Stimulated activated CD4-positive, alpha-beta T cell treated with anti-CD3 and anti-CD28 coated beads, Interleukin-4, amount 100 ng/mL, for 4 hours (primary cell): ENCODE measurements at places on chromosomes 2 and 18.

DNA sequence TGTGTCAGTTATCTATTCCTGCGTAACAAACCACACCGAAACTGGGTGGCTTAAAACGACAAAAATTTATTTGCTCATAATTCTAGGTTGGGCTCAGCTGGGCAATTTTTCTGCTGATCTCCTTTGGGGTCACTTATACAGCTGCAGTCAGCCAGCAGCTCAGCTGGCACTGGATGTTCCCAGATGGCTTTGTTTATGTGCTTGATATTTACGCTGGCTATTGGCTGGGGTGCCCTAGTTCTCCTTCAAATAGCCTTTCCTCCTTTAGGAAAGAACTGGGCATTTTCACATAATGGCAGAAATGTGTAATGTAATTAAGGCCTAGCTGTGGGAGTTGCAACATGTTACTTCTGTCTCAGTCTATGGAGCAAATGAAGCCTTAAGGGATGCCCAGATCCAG is 142.2 kb downstream of the B3GNT2 start:
- no peak for DNase-seq

- no peak for DNase-seq
These were observed 163.5 kb upstream of the NT5C1B start for GRCh38 chr2:18752667-18753422.

- no peak for DNase-seq
These were observed 3.9 kb upstream of the TNFRSF11A start for GRCh38 chr18:62321201-62321600.

- no peak for DNase-seq
These were observed 7.8 kb upstream of the PAX3 start for GRCh38 chr2:222306393-222307142.

DNA sequence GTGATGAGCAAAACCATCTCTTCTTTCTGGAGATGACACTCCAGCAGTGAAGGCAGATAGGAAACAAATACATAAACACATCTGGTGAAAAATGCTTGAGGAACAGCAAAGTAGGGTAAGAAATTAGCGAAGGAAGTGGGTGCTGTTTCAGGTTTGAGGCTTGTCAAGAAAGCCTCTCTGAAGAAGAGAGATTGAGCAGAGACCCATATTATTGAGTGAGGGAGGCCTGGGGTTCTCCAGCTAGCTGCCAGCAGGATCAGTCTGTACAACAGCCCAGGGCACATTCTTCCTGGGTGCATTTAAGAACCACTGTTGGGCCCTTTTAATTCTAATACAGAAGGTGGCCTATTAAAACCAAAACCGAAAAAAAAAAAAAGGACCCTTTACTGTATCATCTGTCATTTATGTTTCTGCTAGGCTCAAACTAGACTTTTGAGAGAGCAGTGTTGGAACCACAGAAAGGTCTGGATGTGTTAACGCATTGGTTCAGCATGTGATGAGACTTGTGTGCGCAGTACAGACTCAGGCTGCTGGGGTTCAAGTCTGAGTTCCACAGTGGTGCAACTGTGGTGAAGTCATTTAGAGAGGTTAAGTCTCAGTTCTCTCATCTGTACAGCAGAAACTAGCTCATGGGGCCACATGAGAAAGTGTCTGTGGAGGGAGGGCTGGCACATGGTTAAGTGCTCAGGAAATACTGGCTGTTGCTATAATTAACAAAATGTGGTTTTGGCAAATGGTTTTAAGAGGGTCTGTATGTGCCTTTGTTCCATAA is 28.9 kb downstream of the MGAT5 start:
- DNase-seq = no peak

DNA sequence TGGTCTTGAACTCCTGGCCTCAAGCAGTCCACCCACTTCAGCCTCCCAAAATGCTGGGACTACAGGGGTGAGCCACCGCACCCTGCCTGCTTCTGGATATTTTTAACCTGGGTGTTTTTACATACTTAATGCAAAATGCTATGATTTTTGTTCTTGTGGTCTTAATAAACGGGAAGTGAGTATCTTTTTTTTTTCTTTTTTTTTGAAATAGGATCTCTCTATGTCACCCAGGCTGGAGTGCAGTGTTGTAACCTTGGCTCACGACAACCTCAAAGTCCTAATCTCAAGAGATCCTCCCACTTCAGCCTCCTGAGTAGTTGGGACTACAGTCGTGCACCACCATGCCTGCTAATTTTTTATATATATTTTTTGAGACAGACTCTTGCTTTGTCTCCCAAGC is 19.2 kb upstream of the ASXL2 start:
- no peak for DNase-seq

GRCh38 chr2:64873472-64873924 is 115.7 kb upstream of the SLC1A4 start:
- DNase-seq = peak; percentile 66

- no peak for DNase-seq
These were observed 319.6 kb downstream of the PTH2R start for GRCh38 chr2:208726242-208726641.

DNA sequence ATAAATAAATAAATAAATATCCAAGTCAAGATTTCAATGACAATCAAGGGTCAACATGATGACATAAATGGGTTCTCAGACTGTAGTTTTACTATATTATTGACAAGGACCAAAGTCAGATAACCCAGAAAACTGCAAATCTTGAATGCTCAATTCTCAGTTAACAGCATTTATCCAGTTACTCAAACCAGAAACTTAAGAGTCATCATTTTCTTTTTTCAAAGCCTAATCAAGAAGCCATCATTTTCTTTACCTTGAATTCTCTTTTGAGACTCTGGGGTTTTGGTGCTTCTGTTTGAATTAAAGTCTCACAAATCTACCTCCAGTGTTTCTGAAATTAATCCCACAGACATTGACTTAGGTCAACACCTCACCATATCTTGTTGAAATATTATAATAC is 14.1 kb downstream of the TRMT61B start:
- no peak for DNase-seq

GRCh38 chr2:68098291-68098797 is 35.5 kb upstream of the C1D start:
- no peak for DNase-seq

GRCh38 chr2:25926984-25927756 is 48.9 kb upstream of the ASXL2 start:
- no peak for DNase-seq

DNA sequence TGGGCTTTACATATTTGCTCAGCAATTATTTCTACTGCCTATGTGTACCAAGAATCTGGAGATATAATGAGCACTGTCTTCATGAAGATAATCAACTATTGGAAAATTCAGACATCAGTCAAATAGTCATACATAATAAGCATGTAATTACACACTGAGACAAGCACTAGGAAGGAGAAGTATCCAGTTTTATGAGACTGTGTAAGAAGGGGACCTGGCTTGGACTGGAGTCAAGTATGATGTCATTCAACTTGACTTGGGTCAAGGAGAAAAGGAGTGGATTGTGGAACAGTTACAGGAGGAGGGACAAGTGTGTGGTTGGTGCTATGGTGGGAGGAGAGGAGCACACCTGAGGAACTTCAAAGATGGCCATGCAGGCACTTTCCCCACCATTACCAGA is 419.8 kb upstream of the TRIB2 start:
- no peak for DNase-seq

- peak; percentile 27 for DNase-seq
These were observed 183.4 kb downstream of the MYO3B start for GRCh38 chr2:170361090-170361936.

DNA sequence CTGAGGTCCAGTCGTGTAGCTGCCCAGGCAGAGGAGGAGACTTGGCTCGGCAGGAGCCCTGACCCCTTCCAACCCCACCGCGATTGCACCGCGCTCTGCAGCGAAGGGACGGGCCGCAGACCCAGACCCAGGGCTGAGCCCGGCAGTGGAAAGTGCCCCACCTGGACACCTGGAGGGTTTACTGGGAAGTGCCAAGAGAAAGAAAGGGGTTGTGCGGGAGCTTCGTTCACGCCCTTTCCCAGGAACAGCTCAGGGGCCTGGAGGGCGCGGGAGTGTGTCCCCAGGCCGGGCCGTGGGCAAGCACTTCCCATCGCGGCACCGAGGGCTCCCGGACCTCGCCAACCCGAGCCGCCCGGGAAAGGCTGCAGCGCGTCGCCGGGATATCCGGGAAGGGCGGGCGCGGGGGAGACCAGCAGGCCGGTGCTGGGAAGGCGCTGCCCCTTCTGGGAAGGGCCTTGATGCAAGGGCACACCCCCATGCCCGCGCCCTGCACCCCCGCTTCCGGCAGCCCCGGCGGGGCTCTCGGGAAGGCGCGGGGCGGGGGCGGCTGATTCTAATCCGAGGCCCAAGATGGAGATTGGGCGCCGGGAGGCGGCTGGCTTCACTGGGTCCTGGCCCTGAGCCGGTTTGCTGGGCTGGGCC is 36.1 kb upstream of the MRPL33 start:
- peak; percentile 80 for DNase-seq

GRCh38 chr2:134765987-134766386 is 47.2 kb upstream of the TMEM163 start:
- DNase-seq = no peak

DNA sequence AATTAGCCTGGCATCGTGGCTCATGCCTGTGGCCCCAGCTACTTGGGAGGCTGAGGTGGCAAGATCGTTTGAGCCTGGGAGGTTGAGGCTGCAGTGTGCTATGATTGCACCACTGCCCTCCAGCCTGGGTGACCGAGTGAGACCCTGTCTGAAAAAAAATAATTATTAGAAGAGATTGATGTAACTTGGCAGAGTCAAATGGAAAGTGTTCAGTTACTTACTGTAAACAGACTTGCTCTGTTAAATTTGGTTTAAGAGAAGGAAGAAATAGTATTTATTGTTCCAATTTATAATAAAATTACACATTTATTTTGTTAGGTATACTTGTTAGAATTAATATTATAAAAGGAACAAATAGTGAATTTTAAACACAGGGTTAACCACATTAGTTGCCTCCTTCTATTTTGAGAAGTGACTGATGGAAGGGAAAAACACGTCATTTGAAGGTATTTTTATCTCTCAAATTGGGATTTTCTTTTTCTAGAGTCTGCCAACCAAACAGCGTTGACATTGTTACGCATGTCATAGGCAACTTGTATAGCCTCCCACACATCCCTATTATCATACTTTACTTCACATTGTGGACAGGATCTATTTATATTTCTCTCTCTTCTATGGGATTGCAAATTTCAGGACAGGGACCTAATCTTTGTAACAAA is 118.8 kb upstream of the B3GNT2 start:
- DNase-seq = no peak

GRCh38 chr2:10935953-10936942 is 24.5 kb downstream of the KCNF1 start:
- DNase-seq = no peak

DNA sequence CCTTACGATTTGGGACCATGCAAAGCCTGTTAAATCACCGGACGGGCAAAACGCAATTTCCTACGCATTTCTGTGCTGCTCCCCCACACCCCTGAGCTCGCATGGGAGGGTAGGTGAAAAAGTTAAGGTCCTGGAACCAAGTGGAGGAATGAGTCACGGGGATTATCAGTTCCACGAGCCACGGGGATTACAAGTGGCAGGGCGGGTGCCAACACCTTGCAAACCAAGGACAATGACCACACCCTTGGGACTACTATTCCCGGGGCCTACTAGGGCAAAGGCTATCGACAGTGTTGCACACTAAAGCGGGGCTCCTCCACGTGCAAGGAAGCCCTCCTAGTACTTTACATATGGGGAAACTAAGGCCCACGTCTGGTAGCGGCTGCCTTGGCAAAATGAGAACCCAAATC is 447 bp downstream of the RETSAT start:
- no peak for DNase-seq

- DNase-seq = no peak
These were observed 741 bp downstream of the GPR148 start for GRCh38 chr2:130729322-130730299.

GRCh38 chr2:120630031-120630701 is 105.5 kb upstream of the GLI2 start:
- DNase-seq = no peak

GRCh38 chr18:41939326-41939725 is 15.7 kb upstream of the PIK3C3 start:
- no peak for DNase-seq

GRCh38 chr2:204177977-204178522 is 241.5 kb downstream of the ICOS start:
- peak; percentile 60 for DNase-seq

DNA sequence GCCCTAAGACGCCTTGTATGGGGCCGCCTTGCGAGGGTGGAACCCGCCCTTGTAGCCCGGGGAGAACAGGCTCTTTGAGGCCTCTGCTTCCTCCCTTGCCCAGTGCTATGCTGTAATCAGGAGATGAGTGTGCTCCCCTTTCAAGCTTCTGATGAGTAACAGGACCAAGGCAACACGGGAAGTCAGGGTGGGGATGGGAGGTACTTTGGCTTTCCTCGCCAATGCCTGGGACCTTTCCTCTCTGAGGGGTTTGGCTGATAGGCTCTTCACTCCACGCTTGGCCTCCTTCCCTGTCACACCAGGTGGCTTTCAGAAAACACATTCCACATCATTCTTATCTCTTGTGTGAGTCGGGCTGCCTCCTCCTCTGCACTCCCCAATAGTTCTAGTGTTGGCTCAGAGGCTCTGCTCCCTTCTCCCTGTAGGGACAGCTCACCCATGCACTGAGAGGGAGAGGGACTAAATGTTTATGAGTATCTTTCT is 223.7 kb upstream of the TRIB2 start:
- DNase-seq = no peak

- DNase-seq = no peak
These were observed 95.6 kb downstream of the LAMA3 start for GRCh38 chr18:23784832-23785245.

DNA sequence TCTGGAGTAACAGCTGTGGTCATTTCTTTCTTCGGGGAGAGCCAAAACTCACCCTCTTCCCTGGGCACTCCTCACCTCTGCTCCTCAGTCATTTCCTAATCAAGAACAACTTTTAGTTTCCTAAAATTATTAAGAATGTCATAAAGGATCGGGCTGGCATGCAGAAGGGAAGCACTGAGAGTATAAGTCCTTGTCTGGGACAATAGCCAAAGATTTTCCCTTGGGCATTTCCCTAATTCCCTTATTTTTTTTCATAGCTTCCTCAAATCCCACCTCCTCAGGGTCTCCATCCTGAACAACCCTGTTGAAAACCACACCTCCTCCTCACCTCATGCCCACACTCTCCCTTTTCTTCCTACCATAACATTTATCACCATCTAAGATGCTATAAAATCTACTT is 115.0 kb downstream of the MREG start:
- DNase-seq = no peak

DNA sequence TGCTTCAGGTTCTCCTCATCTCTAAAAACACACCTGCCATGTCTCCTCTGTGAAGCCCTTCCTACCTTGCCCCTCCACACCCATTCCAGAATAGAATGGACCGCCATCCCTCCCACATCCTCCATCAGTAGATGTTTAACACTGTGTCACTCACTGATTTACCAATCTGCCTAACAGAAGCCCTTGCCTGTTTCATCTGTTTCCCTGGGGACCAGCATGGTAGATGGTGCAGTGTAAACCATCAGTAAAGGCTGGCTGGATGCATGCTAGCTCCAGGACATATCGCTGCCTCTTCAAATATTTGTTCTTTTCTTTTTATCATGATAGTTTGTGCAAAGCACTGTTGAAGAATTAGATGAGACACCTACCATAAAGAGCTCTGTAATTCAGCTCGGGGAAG is 271.4 kb downstream of the PIEZO2 start:
- no peak for DNase-seq
